Thyroid gland (tissue), 4 donors: ENCODE measurements at places on chromosomes 5 and 9.

- H3K36me3 ChIP-seq = no peaks in the 10 kb centered on the region
- H3K27me3 ChIP-seq = no peaks in the 10 kb centered on the region
Measured at GRCh38 chr5:96175090-96175489, 213.4 kb upstream of the ELL2 start.

DNA sequence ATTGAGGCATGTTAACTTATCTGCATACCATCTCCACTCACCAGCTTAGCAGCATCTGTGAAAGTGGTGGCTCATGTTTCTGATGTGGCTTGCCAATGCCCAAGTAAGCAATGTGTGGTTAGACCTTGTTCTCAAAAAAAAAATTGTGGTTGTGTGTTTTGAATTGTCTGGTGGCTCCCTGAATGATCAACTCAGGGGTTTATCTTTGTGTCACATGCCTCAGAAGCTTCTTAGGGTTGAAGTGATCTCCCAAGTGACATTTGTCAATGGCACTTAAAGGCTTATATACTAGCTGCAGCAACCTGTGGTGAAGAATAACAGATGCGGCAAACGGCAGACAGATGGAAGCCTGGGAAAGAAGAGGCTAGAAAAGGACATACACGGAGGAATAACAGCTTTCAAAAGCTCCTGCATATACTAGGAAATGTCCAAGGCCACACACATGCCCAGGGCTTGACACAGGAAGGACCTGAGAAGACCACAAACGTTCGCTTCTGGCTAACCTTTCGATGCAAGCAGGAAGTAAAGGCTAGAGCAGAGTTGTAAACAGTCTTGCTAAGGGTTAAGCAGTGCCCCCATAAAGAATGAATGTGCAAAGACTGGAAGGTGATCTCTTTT lies 42.2 kb upstream of the FSD1L start:
- H3K27ac ChIP-seq = no peak overlapping the region
- H3K4me3 ChIP-seq = no peak overlapping the region
- no peaks in the 10 kb centered on the region for H3K4me1 ChIP-seq

DNA sequence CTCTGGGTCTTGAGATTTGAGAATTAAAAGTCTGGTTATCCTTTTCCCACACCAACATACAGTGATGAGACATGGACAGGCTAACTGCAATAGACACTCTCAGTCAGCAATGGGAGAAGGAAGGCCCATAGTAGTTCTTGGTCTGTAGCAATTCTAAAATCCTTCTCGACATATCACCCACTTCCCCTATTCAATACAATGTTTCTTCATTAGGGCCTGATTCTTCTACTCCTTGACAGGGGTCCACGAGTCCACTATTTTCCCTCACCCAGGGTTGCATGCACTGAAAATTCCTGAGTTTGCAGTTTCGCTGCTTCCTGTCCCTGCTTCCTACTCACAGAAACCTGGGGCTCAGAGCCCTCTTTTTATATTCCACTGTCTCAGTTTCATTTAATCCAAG lies 402.8 kb downstream of the MAT2B start:
- H3K4me1 ChIP-seq = no peaks in the 10 kb centered on the region
- no peak overlapping the region for H3K4me3 ChIP-seq
- DNase-seq = no peak
- H3K27me3 ChIP-seq = no peaks in the 10 kb centered on the region
- H3K27ac ChIP-seq = no peak overlapping the region

GRCh38 chr5:90739567-90739966 lies 181.0 kb downstream of the ADGRV1 start:
- no peaks in the 10 kb centered on the region for H3K36me3 ChIP-seq
- H3K27me3 ChIP-seq = no peaks in the 10 kb centered on the region
- no peaks in the 10 kb centered on the region for H3K4me1 ChIP-seq
- DNase-seq = no peak

DNA sequence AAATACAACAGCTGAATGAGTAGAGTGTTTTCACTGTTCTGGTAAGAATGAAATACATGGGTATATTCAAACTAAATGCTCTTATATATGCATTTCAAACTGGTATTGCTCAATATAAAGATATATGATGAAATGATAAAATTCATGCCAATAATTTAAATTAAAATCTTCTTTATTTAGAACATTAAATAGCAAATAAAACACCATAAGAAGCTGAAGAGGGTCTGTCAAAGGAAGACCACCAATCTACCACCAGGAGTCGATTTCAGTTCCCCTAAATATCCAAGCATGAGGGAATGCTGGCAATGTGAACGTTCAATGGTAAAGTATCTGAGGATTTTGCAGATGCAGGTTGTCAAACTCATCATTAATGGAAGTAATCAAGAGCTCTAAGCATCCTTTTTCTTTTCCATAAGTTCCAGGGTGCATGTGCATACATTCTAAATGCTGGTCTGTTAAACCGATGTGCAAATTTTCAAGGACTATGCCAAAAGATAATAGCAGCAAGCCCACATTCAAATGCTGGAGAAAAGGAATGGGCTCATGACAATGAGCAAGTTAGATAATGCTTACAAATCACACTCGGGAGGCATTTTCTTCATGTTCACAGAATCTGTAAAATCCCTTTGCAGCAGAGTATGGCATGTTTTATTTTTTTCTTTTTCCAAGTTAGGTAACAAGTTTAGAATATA lies 118.8 kb upstream of the MTAP start:
- DNase-seq = no peak
- no peaks in the 10 kb centered on the region for H3K36me3 ChIP-seq
- no peak overlapping the region for H3K4me3 ChIP-seq
- H3K27ac ChIP-seq = no peak overlapping the region
- H3K4me1 ChIP-seq = no peaks in the 10 kb centered on the region

- no peak for DNase-seq
- no peak overlapping the region for H3K4me3 ChIP-seq
- H3K27me3 ChIP-seq = no peaks in the 10 kb centered on the region
- no peak overlapping the region for H3K27ac ChIP-seq
- H3K4me1 ChIP-seq = no peaks in the 10 kb centered on the region
Measured at GRCh38 chr5:157308836-157309465, 43.0 kb downstream of the CYFIP2 start.

GRCh38 chr5:156182174-156182967 lies 144.6 kb upstream of the SGCD start:
- no peak overlapping the region for H3K4me3 ChIP-seq
- H3K27me3 ChIP-seq = no peaks in the 10 kb centered on the region
- no peaks in the 10 kb centered on the region for H3K36me3 ChIP-seq
- H3K27ac ChIP-seq = no peak overlapping the region
- DNase-seq = no peak
- peaks cover 11% of the 10 kb centered on the region for H3K4me1 ChIP-seq

- no peaks in the 10 kb centered on the region for H3K4me1 ChIP-seq
- no peak overlapping the region for H3K4me3 ChIP-seq
- no peak for DNase-seq
- H3K27me3 ChIP-seq = no peaks in the 10 kb centered on the region
Measured at GRCh38 chr5:175628668-175629067, 29.2 kb upstream of the HRH2 start.
